Caco-2 (cell line): ENCODE measurements at places on chromosomes 1 and 21. TPM values are rescaled to one million over a fixed set of nuclear protein-coding genes. Genes with fewer than 3 reads are reported as not detected.

GRCh38 chr21:41387824-41388223 is 26.0 kb downstream of the MX2 start:
- no peak overlapping the region for H3K27ac ChIP-seq
- no peak for DNase-seq
- no peaks in the 10 kb centered on the region for H3K27me3 ChIP-seq
- no peaks in the 10 kb centered on the region for H3K36me3 ChIP-seq
- H3K4me3 ChIP-seq, result no peak overlapping the region
- no peaks in the 10 kb centered on the region for H3K4me1 ChIP-seq

- DNase-seq, result no peak
- H3K4me1 ChIP-seq, result peaks cover 8% of the 10 kb centered on the region
- no peak overlapping the region for H3K4me3 ChIP-seq
- no peak overlapping the region for H3K27ac ChIP-seq
Measured at GRCh38 chr1:89942014-89942413, 52.9 kb upstream of the ZNF326 start.

DNA sequence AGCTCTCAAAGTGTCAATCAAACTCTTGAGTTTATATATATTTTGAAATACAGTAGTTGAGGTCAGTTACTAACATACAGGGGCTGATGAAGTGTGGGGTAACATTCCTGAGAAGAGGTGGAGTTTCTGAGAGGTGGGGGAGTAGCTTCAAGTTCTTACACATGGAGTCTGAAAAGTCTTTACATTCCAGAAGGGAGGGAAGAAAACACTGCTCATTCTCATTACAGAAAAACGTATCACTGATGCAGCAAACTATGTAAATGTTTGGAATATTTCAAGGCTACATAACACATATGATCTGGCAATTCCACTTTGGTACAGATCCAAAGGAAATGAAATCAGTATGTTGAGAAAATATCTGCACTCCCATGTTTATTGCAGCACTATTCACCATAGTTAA is 1065.8 kb upstream of the B3GALT2 start:
- DNase-seq, result no peak
- no peaks in the 10 kb centered on the region for H3K27me3 ChIP-seq
- H3K36me3 ChIP-seq, result no peaks in the 10 kb centered on the region
- no peaks in the 10 kb centered on the region for H3K4me1 ChIP-seq
- H3K4me3 ChIP-seq, result no peak overlapping the region
- H3K27ac ChIP-seq, result no peak overlapping the region

GRCh38 chr1:215475796-215476481 is 91.2 kb upstream of the KCTD3 start:
- H3K4me1 ChIP-seq, result no peaks in the 10 kb centered on the region
- no peak overlapping the region for H3K4me3 ChIP-seq
- H3K27ac ChIP-seq, result no peak overlapping the region
- no peak for DNase-seq

DNA sequence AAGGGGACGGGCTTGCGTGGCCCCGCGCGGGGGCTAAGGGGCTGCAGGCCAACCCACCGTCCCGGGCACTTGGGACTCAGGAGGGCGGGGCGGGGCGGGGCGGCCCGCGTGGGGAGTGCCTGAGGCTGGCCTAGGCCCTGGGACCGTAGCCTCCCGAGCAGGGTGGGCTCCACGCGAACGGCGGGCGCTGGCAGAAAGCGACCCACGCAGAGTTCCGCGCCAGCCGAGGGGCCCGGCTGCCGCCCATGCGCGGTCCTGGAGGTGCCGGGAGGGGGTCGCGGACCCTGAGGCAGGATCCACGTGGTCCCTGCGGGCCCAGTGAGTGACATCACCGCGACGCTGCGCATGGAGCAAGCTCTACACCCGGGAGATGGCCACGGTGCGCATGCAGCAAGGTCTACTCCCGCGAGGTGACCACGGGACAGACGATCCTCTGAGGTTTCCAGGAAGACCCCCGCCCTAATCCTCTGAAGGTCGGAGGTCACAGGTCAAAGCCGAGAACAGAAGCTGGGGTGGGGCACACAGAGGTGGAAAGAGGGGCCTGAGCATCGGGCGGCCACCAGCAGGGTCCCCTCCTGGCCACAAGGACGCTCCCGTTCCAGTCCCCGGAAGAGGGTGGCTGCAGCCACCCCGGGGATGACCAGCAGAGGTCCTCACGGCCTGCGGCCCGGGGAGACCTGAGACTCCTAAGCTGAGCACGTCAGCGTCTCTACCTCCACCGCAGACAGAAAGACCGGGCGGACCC is 13.5 kb upstream of the SLC19A1 start:
- peak overlapping the region; percentile 57 for H3K4me3 ChIP-seq
- peaks cover 6% of the 10 kb centered on the region for H3K4me1 ChIP-seq
- no peaks in the 10 kb centered on the region for H3K36me3 ChIP-seq
- no peaks in the 10 kb centered on the region for H3K27me3 ChIP-seq
- peak; percentile 93 for DNase-seq

DNA sequence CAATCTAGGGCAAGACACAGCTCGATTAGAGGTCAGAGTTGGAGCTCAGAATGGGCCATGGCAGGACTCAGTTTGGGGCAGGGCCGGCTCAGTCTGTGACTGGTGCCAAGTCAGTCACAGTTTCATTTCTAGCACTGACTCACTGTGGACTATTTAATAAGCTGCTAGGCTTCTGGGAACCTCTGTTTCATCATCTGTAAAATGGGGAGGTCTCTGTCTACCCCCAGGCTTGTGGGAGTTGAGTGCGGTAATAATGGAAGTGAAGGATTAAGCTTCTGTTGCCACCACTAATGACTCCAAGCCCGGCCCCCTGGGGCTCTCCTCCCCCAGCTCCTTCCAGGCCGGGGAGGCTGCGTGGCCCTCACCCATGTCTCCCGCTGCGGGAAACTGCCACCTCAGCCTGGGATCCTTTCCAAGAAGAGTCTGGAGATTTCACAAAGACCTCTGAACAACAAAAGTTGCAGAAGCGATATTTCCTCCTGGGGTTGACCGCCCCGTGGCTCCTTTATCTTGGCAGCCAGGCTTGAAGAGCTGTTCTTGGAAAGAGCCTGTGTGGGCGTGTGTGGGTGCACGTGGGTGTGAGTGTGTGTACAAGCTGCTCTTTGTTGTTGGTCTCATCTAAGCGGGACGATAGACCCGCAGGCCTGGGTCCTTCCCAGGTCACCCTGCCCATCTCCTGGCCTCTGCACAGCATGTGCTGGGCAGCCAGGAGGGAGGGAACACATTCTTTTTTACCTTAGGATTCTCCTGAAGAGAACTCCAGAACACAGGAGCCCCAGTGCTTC is 29.1 kb downstream of the KNCN start:
- H3K27me3 ChIP-seq, result no peaks in the 10 kb centered on the region
- H3K4me3 ChIP-seq, result no peak overlapping the region
- DNase-seq, result no peak
- peaks cover under 1% of the 10 kb centered on the region; the same call in 1 of the 2 replicates for H3K4me1 ChIP-seq
- no peak overlapping the region for H3K27ac ChIP-seq
- no peaks in the 10 kb centered on the region for H3K36me3 ChIP-seq

DNA sequence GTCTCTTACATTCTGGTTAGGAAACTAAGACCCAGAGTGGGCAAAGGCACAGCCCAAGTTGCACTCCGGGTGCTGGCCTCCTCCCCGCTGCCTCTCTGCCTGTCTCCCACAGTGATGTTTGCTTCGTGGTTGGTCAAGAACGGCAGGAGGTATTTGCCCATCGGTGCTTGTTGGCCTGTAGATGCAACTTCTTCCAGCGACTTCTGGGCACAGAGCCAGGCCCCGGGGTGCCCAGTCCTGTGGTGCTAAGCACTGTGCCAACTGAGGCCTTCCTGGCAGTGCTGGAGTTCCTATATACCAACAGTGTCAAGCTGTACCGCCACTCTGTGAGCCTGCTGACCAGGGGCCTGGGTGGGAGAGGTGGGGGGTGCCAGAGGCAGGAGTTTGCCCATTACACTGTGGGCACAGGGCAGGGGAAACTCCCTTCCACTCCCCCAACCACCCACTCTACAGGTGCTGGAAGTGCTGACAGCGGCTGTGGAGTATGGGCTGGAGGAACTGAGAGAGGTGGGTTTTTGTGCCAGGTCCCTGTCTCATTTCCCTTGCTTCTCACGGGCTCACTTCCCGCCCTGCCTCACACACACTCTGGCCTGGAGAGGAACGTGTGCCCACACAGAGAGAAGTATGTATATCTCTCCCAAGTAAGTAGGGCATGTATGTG is 1.9 kb downstream of the BTBD19 start:
- peaks cover 52% of the 10 kb centered on the region for H3K4me1 ChIP-seq
- DNase-seq, result no peak
- no peak overlapping the region for H3K4me3 ChIP-seq
- H3K27me3 ChIP-seq, result no peaks in the 10 kb centered on the region
- peak overlapping the region; percentile 9 for H3K27ac ChIP-seq
- H3K36me3 ChIP-seq, result no peaks in the 10 kb centered on the region

GRCh38 chr1:227125929-227126545 is 185.9 kb downstream of the COQ8A start:
- no peaks in the 10 kb centered on the region for H3K4me1 ChIP-seq
- H3K4me3 ChIP-seq, result no peak overlapping the region
- H3K27ac ChIP-seq, result no peak overlapping the region
- H3K36me3 ChIP-seq, result no peaks in the 10 kb centered on the region
- no peaks in the 10 kb centered on the region for H3K27me3 ChIP-seq

DNA sequence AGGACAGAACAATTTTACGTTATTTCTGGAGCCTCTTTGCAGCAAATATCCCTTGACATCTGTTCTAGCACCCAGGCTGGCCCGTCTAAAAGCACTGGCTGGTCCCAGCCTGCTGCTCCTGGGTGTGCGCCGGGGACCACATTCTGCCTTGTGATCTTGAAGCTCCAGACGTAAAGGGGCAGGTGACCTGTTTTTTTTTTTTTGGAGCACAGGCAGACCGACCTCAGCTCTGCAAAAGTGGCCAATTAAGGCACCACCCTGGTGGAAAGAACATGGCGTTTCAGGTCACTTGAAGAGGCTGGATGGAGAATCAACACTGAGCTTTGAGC is 13.8 kb upstream of the CAMTA1 start:
- H3K4me3 ChIP-seq, result no peak overlapping the region
- H3K27me3 ChIP-seq, result no peaks in the 10 kb centered on the region
- no peaks in the 10 kb centered on the region for H3K36me3 ChIP-seq
- H3K27ac ChIP-seq, result no peak overlapping the region

DNA sequence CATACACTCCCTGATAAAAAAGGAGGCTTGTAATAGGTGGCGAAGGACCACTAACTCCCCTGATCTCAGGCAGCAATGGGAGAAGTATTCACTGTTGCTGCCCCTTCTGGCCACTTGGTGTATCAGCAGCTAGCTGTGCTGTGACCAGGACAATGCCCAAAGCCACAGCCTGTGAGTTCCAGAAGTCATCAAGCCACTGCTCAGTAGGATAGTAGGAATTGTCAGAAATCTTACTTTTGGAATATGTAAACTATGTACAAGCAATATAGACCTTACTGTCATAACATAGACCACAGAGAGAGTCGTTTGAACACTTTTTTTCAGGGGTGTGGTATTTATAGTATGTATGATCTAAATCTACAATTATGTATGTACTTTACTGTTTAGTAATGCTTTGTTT is 248.3 kb upstream of the CAMK1G start:
- DNase-seq, result peak; percentile 49
- H3K4me1 ChIP-seq, result no peaks in the 10 kb centered on the region
- H3K4me3 ChIP-seq, result no peak overlapping the region

Gene COA7
- 38.4 and 40.2 TPM in 2 replicates for total RNA-seq

Gene FNDC5
- total RNA-seq, result 0.67 and 1.1 TPM in 2 replicates

Gene SLC35F3
- total RNA-seq, result not detected in 2 replicates

Gene ZFP69
- total RNA-seq, result 2.5 and 2.6 TPM in 2 replicates

Gene OR2L5
- total RNA-seq, result not detected in 2 replicates
